ENCODE measurements at places on chromosomes 13 and 19. TPM values are rescaled to one million over a fixed set of nuclear protein-coding genes. Genes with fewer than 3 reads are reported as not detected.

The ZNF460 gene
- 0.84 TPM for total RNA-seq

The ZNF613 gene
- 0.89 TPM for total RNA-seq

The SLC15A1 gene
- not detected for total RNA-seq

The CGB5 gene
- total RNA-seq, result 1.6 TPM

The ZNF426 gene
- 1.0 TPM for total RNA-seq

The RASL11A gene
- total RNA-seq, result 2.9 TPM

The ISYNA1 gene
- 41.5 TPM for total RNA-seq

The UBE2L5 gene
- not detected for total RNA-seq

The KLF12 gene
- total RNA-seq, result 2.2 TPM

The CALR3 gene
- not detected for total RNA-seq

The CGB3 gene
- total RNA-seq, result not detected

The OVOL3 gene
- total RNA-seq, result not detected

The CEACAM4 gene
- not detected for total RNA-seq

The PODNL1 gene
- 1.2 TPM for total RNA-seq

The ERFL gene
- 0.21 TPM for total RNA-seq

The NLRP11 gene
- total RNA-seq, result not detected
